ENCODE measurements at places on chromosomes 12 and 14.

DNA sequence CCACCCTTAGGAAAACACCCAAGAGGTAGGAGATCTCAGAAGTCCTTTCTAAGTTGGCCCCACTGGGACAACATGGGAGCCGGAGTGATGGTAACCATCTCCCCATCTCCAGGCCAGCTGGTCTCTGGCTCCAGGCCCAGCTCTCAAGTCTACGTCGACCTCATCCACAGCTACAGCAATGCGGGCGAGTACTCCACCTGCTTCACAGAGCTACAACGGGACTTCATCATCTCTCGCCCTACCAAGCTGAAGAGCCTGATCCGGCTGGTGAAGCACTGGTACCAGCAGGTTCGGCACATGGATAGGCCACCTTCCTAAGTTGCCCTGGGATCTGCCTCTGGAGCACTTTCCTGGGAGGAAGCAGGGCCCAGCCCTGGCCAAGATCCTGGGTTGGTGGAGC lies 11.0 kb upstream of the OAS2 start:
- DNase-seq: no peak

GRCh38 chr14:53742233-53742620 lies 214.4 kb downstream of the BMP4 start:
- DNase-seq: no peak

DNA sequence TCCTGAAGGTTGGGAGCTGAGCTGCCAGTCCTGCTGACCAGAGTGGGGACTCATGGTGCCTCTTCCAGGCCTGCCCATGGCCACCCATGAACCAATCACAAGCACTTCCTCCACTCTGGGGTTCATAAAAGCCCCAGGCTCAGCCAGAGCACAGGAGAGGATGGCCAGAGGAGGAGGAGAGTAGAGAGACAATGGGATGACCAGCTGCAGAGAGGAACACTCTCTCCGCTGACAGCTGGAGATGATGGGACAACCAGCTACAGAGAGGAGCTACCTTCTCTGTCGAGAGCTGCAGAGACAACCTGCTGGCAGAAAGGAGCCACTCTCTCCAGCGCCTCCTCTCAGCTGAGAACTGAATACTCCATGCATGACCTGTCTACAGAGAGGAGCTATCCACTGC lies 886.1 kb downstream of the BCL11B start:
- DNase-seq: no peak

- no peak for DNase-seq
Observed at GRCh38 chr12:25308756-25309155, 58.0 kb upstream of the KRAS start.

DNA sequence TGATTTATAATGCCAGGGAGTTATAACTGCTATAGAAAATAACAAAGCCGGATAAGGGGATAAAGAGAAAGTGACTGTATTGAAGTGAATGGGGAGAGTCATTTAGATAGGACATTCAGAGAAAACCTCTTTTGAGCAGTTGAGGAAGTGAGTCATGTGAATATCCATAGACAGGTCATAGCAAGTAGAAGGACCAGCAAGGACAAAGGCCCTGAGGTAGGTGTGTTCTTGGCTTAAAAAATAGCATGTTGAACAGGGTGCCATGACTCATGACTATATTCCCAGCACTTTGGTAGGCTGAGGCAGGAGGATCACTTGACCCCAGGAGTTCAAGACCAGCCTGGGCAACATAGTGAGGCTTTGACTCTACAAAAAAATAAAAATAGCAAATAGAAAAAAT lies 51.5 kb upstream of the RAP1B start:
- DNase-seq: no peak

DNA sequence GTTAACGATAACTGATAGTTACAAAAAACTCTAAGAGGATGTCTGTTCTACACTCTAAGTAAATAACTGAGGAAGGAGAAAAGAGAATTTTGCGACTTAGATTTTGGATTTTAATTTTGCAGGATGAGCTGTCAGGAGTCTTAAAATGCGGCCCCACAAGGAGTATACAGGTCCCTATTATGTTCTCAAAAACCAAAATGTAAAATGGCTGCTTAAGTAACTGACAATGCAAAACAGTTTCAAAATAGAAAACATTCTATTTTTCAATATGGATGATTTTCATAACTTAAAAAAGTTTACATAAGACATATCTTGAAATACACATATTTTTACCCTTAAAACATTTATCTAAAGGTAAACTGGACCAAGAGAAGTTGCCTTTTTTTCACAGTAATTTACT lies 2.6 kb downstream of the CD69 start:
- peak; percentile 78 for DNase-seq

DNA sequence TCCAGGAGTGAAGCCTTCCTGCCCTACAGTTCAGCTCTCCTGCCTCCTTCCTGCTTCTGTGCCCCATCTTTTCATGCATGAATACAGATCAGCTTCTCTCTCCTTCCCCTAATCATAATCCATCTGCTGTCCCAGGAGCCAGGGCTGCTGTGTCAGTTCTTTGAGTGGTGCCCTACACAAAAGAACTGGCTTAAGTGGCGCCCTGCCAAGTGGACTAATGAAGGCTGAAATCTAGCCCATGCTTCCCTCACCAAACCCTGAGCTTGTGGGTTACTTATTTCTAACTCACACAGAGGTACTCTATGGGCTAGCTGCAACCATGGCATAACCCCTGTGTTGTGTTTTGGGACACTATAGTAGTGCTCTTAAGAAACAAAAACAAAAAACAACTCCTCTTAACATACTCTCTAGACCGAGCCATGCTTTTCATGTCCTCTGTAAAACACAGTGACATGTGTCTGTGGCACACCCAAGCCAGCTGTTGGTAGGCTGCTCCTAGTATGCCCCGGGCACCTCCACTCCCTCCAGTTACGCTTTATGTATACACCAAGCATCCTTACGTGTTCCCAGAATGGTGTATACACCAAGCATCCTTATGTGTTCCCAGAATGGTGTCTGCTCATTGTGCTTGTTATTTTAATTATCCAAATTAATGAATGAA lies 19.3 kb upstream of the ETV6 start:
- no peak for DNase-seq

DNA sequence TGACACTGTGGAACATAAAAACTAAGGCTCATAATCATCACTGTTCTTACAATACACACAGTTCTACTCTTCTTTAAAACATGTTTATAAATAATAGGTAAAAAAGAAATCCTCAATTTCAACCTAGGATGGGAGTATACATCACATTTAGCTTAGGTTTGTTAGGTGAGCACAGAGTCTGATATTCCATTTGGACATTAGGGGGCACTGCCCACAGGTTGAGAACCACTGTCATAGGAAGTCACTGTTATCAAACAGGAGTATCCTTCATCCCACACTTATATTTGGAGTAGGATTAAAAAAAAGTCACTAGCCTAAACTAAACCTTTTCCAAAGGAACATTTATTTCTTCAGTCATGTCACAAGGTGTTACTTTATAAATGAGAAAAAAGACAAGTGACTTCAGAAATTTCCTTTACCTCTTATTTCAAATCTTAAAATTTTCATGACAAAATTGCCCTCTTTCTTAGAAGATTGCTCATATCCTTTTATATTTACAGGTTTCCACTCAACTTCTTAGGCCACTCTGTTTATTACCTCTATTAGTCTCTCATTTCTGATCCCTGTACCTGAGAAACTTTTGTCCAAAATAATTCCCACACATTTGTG lies 240.6 kb downstream of the CPNE8 start:
- no peak for DNase-seq

- DNase-seq: no peak
Observed at GRCh38 chr14:95407354-95407753, 87.6 kb upstream of the CLMN start.

DNA sequence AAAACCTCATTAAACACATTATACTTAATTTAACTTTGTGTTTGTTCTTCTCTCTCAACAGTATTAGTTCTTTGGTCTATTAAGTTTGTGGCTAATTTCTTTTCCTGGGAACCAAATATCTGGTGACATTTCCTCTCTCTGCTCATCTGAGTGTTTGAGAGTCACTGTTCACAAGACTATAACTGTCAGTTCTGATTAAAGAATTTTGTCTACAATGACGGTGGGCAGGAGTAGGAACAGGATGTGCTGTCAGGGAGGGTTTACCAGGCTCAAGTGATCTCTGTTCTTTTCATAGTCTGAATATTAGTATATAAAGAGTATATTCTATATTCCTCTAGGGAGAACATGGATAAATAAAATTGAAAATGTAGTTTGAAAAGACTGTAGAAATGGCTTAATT lies 92.9 kb downstream of the ALG10B start:
- no peak for DNase-seq

DNA sequence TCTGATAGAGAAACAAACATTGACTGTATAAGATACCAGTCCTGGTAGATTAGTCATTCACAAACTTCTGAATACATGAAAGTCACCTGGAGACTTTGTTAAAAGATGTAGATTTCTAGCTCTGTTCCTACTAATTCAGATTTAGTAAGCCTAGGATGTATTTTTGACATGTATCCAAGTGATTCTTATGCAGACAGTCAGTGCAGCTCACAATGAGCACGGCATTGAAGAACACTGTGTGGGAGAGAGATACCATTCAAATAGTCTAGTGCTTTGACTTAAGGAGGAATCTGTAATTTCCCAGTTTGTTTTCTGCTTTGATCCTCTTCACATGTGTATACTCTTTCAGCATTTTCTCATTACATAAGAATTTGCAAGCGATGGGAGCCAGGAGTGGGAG lies 68.7 kb upstream of the STXBP6 start:
- DNase-seq: no peak

GRCh38 chr12:47165934-47166333 lies 86.2 kb upstream of the AMIGO2 start:
- no peak for DNase-seq

- DNase-seq: peak; percentile 25
Observed at GRCh38 chr12:7439579-7440505, 4.1 kb downstream of the CD163L1 start.

DNA sequence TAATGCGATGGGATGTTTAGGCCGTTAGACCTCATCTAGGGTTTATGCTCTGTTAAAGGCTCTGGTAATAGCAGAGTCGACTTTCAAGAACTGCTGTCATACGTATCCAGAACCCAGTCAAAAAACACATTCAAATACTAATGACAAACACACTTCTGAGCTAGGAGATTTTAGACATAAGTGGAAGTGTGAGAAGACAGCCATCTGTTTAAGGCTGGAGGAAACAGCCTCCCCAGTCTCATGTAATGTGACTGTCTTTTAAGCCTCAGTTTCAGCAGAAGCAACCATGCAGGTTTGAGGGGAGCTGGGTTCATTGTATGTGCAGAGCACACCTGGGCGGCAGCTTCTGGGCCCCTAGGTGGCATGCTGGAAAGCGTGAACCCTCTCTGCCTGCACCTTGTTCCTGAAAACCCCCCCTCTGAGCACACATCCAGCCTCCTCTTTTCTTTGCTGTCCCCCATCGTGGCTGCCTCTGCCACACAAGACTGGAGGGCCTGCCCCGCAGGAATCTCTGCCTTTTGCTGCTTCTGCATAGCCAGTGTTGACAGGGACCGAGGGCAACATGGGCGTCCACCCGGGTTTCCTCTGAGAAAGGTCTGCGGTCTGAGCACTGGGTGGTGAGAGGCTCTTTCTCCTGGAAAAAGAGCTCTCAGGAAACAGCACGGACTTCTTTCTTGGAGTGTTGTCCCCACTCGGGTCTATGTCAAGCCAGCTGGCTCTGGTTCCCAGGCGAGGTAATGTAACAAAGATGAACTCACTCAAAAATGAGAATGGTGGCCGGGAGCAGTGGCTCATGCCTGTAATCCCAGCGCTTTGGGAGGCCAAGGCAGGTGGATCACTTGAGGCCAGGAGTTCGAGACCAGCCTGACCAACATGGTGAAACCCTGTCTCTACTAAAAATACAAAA lies 11.6 kb downstream of the WNT5B start:
- DNase-seq: no peak

DNA sequence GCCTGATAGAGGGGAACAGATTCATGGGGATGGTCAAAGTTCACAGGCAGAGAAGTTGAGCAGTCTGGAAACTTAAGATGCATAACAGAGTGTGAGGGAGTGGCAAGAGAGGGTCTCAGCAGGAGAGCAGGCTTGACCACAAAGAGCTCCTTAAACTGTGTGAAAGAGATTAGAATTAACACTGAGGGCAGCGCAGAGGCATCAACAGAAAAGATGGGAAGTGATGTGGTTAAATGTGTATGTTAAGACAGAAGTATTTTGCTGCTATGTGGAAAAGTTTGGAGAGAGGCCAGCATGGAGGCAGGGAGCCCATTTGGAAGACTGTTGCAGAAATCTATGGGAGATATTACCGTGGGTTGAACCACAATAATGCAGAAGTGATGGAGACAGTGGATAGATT lies 122.7 kb upstream of the LMNTD1 start:
- DNase-seq: no peak

DNA sequence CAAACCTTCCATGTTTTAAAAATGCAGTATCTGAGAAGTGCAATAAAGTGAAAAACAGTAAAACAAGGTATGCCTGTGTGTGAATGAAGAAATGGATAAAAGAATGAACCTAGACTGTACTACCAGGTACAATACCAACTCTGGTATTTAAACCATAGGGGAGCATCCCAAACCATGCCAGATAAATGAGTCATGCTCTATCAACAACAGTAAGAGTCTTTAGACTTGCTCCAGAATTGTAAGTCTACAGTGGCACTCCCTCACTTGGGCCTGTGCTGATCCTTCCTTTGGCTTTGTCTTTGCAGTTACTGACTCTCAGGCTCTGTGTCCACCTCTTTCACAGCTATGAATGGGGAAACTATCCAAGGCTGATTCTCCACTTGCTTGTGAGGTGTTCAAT lies 38.1 kb downstream of the BBS10 start:
- no peak for DNase-seq

- no peak for DNase-seq
Observed at GRCh38 chr12:127150028-127150427, 1116.9 kb upstream of the TMEM132C start.

GRCh38 chr14:29108908-29109307 lies 342.3 kb downstream of the FOXG1 start:
- DNase-seq: no peak

- DNase-seq: no peak
Observed at GRCh38 chr14:89649451-89650075, 232.5 kb upstream of the FOXN3 start.

- no peak for DNase-seq
Observed at GRCh38 chr12:15001733-15002382, 29.0 kb downstream of the PDE6H start.

GRCh38 chr12:21300632-21301031 lies 34.1 kb downstream of the SLCO1A2 start:
- DNase-seq: no peak

- no peak for DNase-seq
Observed at GRCh38 chr12:116076399-116076798, 201.1 kb downstream of the MED13L start.

- DNase-seq: peak; percentile 38
Observed at GRCh38 chr14:61474015-61474414, 152.6 kb downstream of the PRKCH start.

- no peak for DNase-seq
Observed at GRCh38 chr12:91926848-91927247, 218.8 kb downstream of the BTG1 start.
